ENCODE measurements at places on chromosomes 6 and 20. TPM values are rescaled to one million over a fixed set of nuclear protein-coding genes. Genes with fewer than 3 reads are reported as not detected.

GRCh38 chr6:137471497-137471896, 22.7 kb downstream of the OLIG3 start:
- DNase-seq = no peak
- peaks cover 7% of the 10 kb centered on the region for H3K27me3 ChIP-seq
- no peaks in the 10 kb centered on the region for H3K36me3 ChIP-seq
- no peak overlapping the region for H3K4me3 ChIP-seq
- H3K27ac ChIP-seq = no peak overlapping the region
- no peaks in the 10 kb centered on the region for H3K4me1 ChIP-seq

EIF6 gene
- total RNA-seq = 229 TPM

FBXO5 gene
- 3.4 TPM for total RNA-seq

DNA sequence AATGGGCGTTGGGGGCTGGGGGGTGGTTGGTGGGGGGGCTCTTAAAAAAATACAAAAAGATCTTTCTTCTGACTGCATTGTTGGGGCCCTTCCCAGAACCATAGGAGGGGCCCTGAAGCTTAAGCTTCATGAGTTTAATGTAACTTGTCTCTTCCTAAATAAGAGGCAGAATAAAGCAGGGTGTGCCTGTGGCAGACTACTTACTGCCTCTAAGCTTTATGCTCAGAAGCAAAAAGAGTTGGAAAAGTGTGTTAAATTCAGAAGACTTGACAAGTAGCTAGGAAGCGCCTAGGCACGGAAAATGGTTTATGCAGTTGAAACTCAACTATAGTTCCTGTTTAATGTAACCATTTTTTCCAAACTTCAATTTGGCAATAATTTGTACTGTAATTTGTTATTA, 44.5 kb downstream of the TIAM2 start:
- no peak for DNase-seq
- H3K4me3 ChIP-seq = no peak overlapping the region
- peaks cover 9% of the 10 kb centered on the region for H3K4me1 ChIP-seq

GRCh38 chr20:32227306-32227705, 19.6 kb downstream of the POFUT1 start:
- H3K4me1 ChIP-seq = no peaks in the 10 kb centered on the region
- no peaks in the 10 kb centered on the region for H3K27me3 ChIP-seq
- no peak overlapping the region for H3K4me3 ChIP-seq
- H3K36me3 ChIP-seq = peaks cover 69% of the 10 kb centered on the region
- DNase-seq = no peak
- H3K27ac ChIP-seq = no peak overlapping the region

Measured in suprapubic skin (tissue), 4 donors.